ENCODE measurements at places on chromosomes 6 and 20.

- no peak for DNase-seq
These were observed 53.9 kb downstream of the IGF2R start for GRCh38 chr6:160022793-160023192.

DNA sequence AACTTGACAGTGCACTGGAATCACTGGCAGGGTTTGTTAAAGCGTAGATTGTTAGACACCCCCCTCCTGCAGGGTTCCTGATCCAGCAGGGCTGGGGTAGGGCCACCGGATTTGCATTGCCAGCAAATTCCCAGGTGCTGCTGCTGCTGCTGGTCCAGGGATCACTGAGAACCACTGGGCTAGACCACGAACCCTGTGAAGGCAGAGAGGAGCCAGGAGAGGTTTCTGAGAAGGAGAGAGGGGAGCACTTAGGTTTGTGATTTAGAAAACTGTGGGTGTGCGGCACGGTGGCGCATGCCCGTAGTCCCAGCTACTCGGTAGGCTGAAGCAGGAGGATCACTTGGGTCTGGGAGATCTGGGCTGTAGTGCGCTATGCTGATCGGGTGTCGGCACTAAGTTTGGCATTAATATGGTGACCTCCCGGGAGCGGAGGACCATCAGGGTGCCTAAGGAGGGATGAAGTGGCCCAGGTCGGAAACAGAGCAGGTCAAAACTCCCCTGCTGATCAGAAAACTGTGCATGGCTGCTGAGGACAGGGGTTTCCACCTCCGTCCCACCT, 53.6 kb upstream of the FAM83D start:
- DNase-seq = no peak

GRCh38 chr20:3093861-3094361, 9.4 kb upstream of the AVP start:
- no peak for DNase-seq

- no peak for DNase-seq
These were observed 32.3 kb downstream of the FOXP4 start for GRCh38 chr6:41578217-41579087.

GRCh38 chr6:151248295-151248694, 8.5 kb downstream of the AKAP12 start:
- no peak for DNase-seq

GRCh38 chr6:129055796-129056195, 172.9 kb downstream of the LAMA2 start:
- DNase-seq = no peak
